Activated T-cell treated with anti-CD3 and anti-CD28 coated beads for 1 hour (primary cell): ENCODE measurements at places on chromosomes 2 and 18.

DNA sequence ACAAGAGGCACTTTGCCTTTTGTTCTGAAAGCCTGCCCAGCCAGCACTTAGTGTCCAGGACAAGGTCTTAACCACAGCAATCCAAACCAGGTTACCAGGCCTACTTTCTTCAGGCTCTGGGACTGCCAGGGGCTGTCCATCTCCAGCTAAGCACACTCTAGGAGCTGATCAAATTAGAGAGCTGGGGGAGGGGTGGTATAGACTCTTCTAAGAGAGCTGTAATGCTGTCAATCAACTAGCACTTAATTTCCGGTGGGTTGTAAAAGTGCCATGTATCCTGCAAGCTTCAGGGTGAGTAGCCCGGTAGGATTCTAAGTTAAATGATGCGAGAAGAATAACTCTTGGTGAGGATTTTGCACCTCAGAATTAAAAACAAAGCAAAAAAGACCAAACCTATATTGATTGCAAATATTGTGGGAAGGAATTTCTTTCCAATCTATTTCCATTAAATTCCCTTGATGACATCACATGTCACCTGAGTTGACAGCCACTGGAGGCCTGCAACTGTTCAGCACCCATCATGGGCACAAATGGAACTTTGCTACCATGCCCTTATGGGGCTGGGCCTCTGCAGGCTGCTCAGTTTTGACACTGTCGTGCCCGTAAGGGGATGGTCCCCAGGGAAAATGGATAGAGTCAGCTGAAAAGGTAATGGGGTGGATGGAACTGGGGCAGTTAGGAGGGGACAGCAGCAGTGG is 8.7 kb upstream of the COX7A2L start:
- no peak for DNase-seq

DNA sequence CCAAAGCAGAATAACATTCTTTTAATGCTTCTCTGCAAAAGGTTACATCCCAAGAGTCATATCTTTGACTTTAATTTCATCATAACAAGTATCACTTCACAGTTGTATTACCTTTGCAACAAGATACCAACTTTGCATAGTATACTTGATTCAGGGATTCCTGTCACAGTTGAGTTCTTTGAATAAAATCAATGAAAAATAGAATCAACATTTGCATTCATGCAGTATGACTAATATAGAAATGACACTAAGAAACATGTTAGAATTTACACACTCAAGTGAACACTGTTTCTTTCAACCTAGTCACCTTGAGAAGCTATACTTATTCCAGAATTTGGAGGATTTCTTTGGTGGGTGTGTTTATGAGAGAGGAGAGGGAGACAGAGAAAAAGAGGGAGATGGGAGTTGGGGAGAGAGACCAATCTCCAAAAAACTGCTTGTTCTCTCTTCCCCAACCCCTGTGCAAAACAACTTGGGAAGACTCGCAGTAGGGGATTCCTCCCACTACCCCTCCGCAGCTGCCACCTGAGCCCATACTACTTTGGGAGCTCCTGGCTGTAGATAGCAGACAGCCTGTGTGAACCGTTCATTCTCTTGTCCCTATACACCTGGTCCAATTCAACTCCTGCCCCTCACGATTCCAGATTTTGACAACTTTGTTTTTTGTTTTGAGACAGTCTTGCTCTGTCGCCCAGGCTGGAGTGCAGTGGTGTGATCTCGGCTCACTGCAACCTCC is 57.7 kb downstream of the PELI1 start:
- no peak for DNase-seq

DNA sequence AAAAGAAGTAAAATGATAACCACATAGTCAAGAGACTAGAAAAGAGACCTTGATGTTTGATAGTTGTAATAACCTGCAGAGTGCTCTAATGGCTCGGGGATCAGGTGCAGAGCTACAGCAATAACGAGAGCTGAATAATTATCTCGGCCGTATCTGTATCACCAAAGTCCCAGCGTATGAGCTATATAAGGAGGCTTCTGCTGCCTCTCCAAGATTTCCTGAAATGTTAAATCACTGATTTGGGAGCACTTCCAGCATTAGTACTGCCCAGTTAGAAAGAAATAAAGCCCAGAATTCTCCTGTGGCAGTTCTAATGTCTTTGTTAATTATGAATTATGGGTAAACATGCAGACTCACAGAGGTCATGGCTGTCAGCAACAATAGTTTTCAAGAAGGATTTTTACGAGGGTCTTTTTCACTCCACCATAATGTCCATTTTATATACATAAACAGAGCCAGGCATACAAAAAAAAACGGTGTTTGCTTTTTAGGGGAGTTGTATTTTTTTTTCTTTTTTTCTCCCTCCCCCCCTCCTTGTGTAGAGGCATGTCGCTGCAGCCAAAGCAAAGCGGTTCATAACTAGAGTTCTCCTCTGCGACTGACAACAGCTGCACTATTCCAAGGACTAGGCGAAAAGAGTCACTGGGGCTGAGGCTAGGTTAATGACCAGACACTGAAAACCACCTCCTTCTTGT is 168.3 kb upstream of the VRK2 start:
- no peak for DNase-seq

DNA sequence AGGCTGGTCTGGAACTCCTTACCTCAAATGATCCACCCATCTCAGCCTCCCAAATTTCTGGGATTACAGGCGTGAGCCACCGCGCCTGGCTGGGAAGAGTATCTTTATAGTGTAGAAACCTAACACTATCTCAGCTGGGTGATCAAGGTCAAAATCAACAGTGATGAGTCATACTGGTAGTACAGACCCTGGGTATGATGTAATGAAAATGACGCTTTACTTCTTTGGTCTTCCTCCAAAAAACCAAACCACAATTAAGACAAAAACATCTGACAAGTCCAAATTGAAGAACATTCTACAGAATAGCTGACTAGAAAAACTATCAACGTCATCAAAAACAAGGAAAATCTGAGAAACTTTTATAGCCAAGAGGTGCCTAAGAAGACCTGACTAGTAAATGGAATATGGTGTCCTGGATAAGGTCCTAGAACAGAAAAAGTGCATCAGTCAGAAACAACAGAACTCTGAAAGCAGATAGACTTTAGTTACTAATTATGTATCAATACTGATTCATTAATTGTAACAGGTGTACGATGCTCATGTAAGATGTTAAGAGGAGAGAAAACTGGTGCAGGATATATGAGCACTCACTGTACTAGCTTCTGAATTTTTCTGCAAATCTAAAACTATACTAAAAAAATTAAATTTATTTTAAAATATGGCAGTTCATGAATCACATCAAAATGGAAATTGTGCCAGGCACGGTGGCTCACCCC is 25.4 kb downstream of the PDCL3 start:
- DNase-seq: no peak
